Stimulated activated CD4-positive, alpha-beta T cell treated with anti-CD3 and anti-CD28 coated beads, Interleukin-15, amount 100 ng/mL, for 1 hour (primary cell): ENCODE measurements at places on chromosomes 1 and 21.
A peak's percentile ranks its signal among the peaks of the same experiment; 100 is the strongest.

DNA sequence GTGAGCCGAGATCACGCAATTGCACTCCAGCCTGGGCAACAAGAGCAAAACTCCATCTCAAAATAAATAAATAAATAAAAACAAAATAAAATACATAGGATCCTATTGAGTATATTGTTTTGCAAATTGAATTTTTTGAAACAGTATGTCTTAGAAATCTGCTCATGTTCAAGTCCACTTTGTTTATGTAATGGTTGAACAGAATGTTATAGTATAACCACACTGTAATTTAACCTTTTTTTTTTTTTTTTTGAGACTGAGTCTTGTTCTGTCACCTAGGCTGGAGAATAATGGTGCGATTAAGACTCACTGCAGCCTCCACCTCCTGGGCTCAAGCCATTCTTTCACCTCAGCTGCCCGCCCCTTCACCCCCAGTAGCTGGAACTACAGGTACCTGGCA is 31.4 kb downstream of the PARK7 start:
- no peak for DNase-seq

DNA sequence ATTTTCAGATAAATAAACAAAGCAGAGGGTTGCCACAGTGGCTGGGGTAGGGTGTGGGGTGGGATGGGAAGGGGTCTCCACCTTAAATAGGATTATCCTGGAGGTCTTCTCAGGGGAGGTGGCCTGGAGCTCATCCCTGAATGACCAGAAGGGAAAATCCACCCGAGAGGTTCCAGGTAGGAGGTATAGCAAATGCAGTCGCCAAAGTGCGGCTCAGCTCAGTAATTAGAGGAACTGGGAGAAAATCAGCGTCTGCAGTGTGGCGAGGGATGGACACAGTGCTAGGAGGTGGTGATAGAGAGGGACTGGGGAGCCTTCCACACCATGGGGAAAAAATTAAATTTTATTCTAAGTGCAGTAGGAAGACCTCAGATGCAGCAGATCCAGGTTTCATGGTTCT is 584.5 kb downstream of the MATN1 start:
- no peak for DNase-seq

- no peak for DNase-seq
Observed at GRCh38 chr21:45882645-45883044, 98.9 kb upstream of the COL6A1 start.

- peak; percentile 15 for DNase-seq
Observed at GRCh38 chr1:147225193-147225730, at the start of gene FMO5. FMO5 (minus strand) TSS chr1:147225339; CDS start chr1:147225029, 310 bp downstream.
